Stimulated activated CD4-positive, alpha-beta T cell treated with anti-CD3 and anti-CD28 coated beads, TNF-alpha, amount 100 ng/mL, for 4 hours (primary cell): ENCODE measurements at places on chromosomes 7 and 10.

- no peak for DNase-seq
Observed at GRCh38 chr10:57694956-57695608, 572.6 kb downstream of the IPMK start.

GRCh38 chr7:116226664-116227063 is 16.3 kb downstream of the TES start:
- no peak for DNase-seq

DNA sequence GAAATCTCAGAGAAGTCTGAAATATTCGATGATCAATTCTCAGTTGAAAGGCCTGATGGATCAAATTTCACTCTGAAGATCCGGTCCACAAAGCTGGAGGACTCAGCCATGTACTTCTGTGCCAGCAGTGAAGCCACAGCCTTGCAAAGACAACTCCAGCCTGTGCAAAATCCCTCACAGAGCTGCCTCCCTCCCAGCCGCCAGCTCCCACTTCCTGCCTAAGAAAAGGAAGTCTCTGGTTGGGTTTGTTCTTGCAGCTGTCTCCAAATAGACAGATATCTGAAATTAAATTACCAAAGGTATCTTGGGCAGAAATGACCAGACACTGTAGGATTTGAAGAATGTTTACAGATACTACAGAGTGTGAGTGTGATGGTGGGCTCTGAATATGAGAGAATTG is 43.4 kb upstream of the PRSS58 start:
- no peak for DNase-seq

DNA sequence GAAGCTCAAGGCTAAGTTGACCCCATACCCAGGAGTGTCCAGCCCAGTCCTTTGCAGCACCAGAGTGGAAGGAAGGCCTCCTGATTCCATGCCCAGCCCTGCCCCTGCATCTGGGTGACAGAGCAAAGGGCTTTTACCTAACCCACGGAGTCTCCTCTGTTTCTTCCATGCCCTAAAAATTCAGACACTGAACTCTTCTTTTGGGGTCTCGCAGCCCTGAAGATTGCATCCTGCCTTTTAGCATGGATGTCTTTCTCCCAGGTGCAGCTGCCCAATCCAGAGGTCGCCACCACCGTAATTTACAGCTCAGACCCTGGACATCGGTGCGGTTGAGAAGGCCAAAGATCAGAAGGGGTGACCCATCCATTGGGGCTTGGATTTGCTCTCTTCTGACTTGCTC is 50.8 kb downstream of the CXCL12 start:
- no peak for DNase-seq

DNA sequence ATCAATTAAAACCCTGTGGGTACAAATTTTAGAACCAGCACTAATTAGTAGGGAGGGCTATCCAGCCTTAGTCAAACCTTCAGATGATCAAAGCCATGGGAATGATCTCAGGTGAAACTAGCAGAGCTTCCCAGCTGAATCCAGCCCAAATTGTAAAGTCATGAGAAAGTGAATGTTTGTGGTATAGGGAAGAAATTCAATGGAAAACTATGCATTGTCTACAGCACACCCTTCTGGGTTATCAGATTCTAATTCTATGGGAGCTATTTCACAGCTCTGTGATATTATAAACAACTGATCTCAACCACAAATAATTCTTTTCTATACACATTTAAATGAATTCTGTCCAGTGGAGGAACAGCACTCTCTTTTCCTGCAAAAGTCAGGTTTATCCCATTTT is 24.6 kb upstream of the BMPER start:
- no peak for DNase-seq

- DNase-seq: no peak
Observed at GRCh38 chr7:50531928-50532327, 33.3 kb downstream of the DDC start.

- no peak for DNase-seq
Observed at GRCh38 chr7:13042605-13043236, 355.3 kb downstream of the ARL4A start.

GRCh38 chr10:51879238-51879637 is 179.8 kb upstream of the CSTF2T start:
- no peak for DNase-seq

DNA sequence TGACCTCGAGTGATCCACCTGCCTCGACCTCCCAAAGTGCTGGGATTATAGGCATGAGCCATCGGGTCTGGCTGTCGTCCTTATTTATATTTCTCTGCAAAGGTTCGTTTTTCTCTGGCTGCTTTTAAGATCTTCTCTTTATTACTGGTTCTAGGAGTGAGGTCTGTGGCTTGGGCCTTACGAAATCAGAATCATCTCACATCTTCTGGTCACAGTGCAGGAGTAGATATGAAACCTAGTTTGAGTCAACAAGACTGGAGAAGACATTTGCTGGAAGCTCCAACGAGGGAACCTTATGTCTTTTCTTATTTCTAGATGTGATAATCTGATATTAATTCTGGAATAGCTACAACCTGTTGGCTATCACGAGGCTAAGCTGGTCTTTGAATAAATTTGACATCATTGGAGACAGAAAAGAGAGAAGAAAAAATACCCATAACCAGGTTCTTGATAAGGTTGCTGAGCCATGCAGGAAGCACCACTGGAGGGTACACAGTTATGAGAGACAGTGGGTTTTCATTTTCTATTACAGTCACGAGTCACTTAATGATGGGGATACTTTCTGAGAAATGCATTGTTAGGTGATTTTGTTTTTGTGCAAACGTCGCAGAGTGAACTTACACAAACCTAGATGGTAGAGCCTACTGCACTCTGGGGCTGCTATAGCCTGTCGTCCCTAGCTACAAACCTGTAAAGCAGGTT is 25.6 kb upstream of the IL15RA start:
- no peak for DNase-seq

GRCh38 chr10:87761892-87762291 is 56.1 kb downstream of the ATAD1 start:
- no peak for DNase-seq

- DNase-seq: no peak
Observed at GRCh38 chr7:121800916-121801675, 71.9 kb upstream of the PTPRZ1 start.

- no peak for DNase-seq
Observed at GRCh38 chr7:42247301-42247700, 10.3 kb upstream of the GLI3 start.

DNA sequence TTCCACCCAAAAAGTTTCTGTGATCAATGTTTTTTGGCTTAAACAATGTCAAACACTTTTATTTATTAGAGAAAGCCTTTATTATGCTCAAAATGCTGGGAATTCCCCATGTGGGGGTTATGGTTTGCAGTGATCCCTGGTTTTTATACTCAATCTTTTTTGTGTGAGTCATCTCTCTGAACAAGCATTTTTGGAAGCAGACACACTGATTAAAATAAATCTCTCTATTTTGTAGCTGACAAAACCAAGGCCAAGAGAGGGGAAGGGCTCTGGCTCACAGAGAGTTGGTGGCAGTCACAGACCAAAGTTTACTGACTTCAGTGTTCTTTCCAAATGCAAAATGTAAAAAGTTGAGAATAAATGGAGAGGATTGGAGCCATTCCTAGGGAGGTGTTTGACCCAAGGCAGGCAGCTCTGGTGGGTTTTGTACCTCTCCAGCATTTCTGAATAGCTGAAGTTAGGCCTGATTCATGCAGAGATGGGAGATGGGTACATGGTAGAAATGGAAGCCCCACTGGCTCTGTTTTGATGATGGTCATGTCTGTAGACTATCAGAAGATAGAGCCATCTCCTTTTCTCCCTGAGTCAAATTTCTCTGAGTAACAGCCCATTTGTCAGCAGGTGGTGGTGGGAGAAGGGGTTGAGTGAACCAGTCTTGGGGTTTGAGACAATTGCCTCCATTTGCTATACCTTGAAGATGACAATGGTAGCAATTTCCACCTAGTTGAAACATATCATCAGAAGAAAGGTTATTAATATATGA is 45.4 kb upstream of the NAMPT start:
- DNase-seq: no peak
